ENCODE measurements at places on chromosomes 2 and 18. TPM values are rescaled to one million over a fixed set of nuclear protein-coding genes. Genes with fewer than 3 reads are reported as not detected.

Gene ACADL
- 4.7 TPM for total RNA-seq

Gene UGT1A3
- total RNA-seq = not detected

Gene TLX2
- not detected for total RNA-seq

Gene EFR3B
- total RNA-seq = 56.1 TPM

Gene LCT
- total RNA-seq = not detected

Gene EMX1
- total RNA-seq = 11.1 TPM

Gene FEV
- not detected for total RNA-seq

Gene TMEM178A
- 23.4 TPM for total RNA-seq

Gene OSBPL1A
- total RNA-seq = 45.0 TPM

Gene M1AP
- not detected for total RNA-seq

Gene INPP5D
- 2.7 TPM for total RNA-seq

Gene RIT2
- total RNA-seq = 16.0 TPM

Gene PARD6G
- total RNA-seq = 7.1 TPM

Gene PLGLB1
- total RNA-seq = 6.6 TPM

Gene PHOSPHO2
- total RNA-seq = 15.5 TPM

Gene ADGRF3
- under 0.01 TPM for total RNA-seq

Gene TTC27
- total RNA-seq = 21.4 TPM

Gene SLC20A1
- 31.5 TPM for total RNA-seq

Gene ATP6V1B1
- not detected for total RNA-seq

Gene PTPRN
- total RNA-seq = 32.7 TPM

Gene PRSS56
- total RNA-seq = under 0.01 TPM

Gene PJVK
- total RNA-seq = 4.2 TPM

Gene ADI1
- 10.8 TPM for total RNA-seq

Gene TDRD15
- total RNA-seq = not detected

Gene CLEC4F
- not detected for total RNA-seq

Gene TUBA3E
- total RNA-seq = not detected

Gene ARID5A
- 2.2 TPM for total RNA-seq

Gene GAREM2
- total RNA-seq = 10.6 TPM

Gene SERPINB12
- not detected for total RNA-seq

Gene CNRIP1
- total RNA-seq = 67.4 TPM

Gene CFAP210
- total RNA-seq = 0.74 TPM

Gene GCKR
- total RNA-seq = 0.49 TPM

Gene IER3IP1
- 15.5 TPM for total RNA-seq

Gene LONRF2
- 70.8 TPM for total RNA-seq

Gene NTSR2
- 0.25 TPM for total RNA-seq

Gene ASB18
- not detected for total RNA-seq

Gene RAB6C
- total RNA-seq = 0.98 TPM

Gene HNMT
- total RNA-seq = 34.2 TPM

Gene UGT1A7
- total RNA-seq = not detected
